ENCODE measurements at places on chromosomes 12 and 14.

DNA sequence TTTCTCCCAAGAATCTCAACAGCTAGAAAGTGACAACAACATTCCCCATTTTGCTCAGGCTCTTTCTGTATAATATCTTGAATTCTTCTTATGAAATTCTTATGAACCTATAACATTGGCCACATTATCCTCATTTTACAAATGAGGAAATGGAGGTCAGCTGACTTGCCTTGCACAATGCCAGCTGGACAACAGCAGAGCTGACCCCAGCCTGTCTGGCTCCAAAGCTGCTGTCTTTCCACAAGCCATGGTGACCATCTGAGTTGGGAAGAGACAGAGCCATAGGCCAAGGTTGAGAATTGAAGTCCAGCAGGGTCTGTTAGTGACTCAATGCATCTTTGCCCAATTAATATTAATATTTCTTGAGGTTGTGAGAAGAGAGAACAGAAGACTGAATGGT is 87.3 kb downstream of the KSR2 start:
- DNase-seq: no peak

- DNase-seq: peak; percentile 68
Observed at GRCh38 chr14:69715725-69716477, 51.0 kb upstream of the SRSF5 start.

GRCh38 chr14:91858536-91859275 is 8.6 kb downstream of the TC2N start:
- no peak for DNase-seq

GRCh38 chr12:47560415-47560814 is 145.4 kb downstream of the RPAP3 start:
- DNase-seq: no peak

GRCh38 chr12:130153803-130154202 is 8.5 kb upstream of the FZD10 start:
- DNase-seq: no peak

GRCh38 chr12:7293670-7294069 is 10.2 kb upstream of the ACSM4 start:
- no peak for DNase-seq

GRCh38 chr12:65607401-65607841 is 216.9 kb upstream of the HMGA2 start:
- DNase-seq: no peak

DNA sequence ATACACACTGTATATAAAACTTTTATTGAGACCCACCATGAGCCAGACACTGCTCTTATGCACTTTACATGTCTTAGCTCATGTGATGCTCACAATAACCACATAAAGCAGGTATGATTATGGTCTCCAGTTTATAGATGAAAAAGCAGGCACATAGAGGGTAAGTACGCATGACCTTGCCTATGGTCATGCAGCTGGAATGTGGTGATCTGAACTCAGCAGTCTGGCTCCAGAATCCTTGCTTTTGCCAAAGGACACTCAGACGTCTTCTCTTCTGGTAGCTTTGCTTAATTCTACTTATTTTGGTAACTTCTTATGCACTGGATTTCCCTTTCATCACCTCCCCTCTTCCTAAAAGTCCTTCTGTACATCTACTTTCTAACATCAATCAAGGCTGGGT is 103.3 kb upstream of the CRY1 start:
- DNase-seq: no peak

DNA sequence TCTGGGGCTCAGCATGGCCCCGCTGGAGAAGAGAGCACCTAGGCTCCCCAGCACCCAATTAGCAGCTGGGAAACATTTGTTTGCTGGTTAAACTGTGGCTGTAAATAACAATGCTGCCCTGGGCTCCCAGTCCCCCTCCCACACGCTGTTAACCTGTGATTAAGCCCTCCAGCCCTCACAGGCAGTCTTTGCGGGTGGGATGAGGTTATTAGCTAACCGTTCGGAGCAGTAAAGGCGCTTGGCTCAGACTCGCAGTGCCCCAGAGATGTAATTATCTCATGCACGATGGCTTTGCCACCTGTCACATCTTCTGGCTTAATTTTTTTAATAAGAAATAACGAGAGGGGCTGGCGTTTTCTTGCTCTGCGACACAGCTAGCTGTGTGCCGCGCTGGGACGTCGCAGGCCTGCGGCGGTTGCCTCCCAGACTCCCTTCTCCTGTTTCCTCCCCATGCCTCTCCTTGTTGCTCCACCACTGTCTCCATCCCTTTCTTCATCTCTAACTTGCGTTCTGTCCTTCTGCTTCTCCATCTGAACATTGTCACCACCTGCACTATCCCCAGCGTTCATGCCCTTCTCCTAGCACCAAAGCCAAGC is 239.2 kb upstream of the FKBP4 start:
- DNase-seq: no peak

GRCh38 chr12:7899755-7900154 is 27.0 kb upstream of the SLC2A14 start:
- DNase-seq: no peak

- DNase-seq: no peak
Observed at GRCh38 chr12:96886998-96887677, 19.9 kb upstream of the NEDD1 start.

- no peak for DNase-seq
Observed at GRCh38 chr12:117646520-117646919, 285.1 kb upstream of the NOS1 start.

DNA sequence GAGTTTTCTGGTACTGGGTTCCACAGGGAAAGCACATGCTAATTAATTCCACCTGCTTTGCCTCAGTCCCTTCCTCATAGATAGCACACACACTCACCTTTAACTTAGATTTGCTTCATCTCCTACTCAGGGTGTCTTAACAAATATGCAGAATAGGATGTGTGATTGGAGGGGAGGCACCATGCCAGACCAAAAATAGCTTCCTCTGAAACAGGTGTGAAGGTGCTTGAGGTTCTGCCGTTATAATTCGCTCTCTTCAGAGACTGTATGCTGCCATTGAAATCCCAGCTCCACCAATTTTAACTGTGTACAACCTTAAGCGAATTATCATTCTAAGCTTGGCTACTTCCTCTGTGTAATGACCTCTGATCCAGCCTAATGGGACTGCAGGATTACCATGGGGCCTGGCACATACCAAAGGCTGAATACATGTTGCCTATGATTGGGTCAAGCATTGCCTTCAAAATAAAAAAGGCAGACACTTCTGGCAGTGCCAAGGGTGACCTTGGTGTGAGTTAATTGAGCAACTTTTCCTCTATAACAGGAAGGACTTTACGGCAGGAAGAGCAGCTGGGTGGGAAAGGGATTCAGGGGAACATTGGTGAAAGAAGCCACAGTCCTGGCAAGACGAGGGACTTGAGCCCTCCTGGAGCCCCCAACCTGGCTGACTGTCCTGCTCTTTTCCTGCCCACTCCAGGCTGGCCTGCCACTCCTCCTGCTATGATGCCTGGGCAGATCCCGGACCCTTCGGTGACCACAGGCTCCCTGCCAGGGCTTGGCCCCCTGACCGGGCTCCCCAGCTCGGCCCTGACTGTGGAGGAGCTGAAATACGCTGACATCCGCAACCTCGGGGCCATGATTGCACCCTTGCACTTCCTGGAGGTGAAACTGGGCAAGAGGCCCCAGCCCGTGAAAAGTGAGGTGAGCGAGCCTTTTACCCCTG is 9.7 kb downstream of the JDP2 start:
- DNase-seq: no peak

DNA sequence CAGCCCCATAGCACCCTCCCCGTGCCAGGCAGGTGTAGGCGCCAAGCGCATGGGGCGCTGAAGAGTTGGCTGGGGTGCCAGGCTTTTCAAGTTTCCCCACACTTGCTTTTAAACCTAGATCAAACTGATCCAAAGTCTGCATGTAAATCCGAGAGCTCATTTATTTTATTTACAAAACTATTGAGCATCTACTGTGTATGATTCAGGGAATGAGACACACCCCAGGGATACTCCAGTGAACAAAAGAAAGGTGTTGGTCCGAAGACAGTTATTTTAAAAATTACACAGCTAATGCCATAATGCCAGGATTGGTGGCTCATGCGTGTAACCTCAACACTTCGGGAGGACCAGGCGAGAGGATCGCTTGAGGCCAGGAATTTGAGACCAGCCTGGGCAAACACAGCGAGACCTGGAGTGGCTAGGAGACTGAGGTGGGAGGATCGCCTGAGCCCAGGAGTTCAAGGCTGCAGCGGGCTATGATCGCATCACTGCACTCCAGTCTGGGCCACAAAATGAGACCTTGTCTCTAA is 780 bp upstream of the SLC41A2 start:
- no peak for DNase-seq

GRCh38 chr14:91521061-91521640 is 11.0 kb upstream of the PPP4R3A start:
- no peak for DNase-seq

DNA sequence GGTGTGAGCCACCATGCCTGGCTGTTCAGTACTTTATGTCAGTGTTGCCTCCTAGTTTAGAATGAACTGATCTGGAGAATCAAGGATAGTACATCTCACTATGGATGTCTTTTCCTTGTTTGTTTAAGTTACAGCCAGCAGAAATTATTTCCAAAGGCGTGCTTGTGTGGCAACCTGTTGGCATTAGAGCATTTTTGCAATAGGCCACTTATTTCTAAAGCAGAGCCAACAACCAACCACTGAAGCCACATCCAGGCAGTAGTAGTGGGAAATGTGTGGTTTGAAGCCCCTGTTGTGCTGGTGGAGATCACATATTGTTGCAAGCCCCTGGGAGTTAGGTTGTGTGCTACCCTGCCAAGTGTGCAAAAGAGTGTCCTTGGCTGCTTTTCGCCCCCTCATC is 3.7 kb downstream of the ANO6 start:
- no peak for DNase-seq

- DNase-seq: no peak
Observed at GRCh38 chr12:125677829-125678228, 612.6 kb downstream of the AACS start.

GRCh38 chr14:99636487-99636886 is 8.4 kb upstream of the HHIPL1 start:
- no peak for DNase-seq

GRCh38 chr12:32981139-32981538 is 84.6 kb upstream of the PKP2 start:
- no peak for DNase-seq

- DNase-seq: peak; percentile 76
Observed at GRCh38 chr12:6193853-6194815, 6.1 kb upstream of the CD9 start.

- no peak for DNase-seq
Observed at GRCh38 chr14:94395282-94395887, 7.0 kb upstream of the SERPINA1 start.

DNA sequence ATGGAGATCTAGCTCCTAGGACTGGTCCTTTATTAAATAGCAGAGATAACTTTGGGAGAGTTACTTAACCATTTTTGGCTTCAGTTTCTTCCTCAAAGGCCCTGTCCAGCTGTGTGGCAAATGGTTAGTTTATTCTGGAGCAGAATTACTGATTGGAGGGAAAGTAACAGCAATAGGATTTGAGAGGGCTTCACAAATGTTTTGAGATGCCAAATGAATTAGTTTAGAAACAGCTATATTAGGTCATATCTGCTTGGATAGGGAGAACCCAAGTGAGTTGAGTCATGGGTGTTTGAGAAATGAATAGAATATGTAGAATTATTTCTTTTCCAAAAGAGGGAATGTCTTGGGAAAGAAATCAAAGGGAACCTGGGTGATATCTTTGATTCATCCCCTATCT is 17.5 kb downstream of the RASSF3 start:
- DNase-seq: no peak

- DNase-seq: no peak
Observed at GRCh38 chr12:124466216-124467128, 100.9 kb downstream of the NCOR2 start.

GRCh38 chr12:45235087-45236025 is 19.5 kb downstream of the ANO6 start:
- DNase-seq: no peak

DNA sequence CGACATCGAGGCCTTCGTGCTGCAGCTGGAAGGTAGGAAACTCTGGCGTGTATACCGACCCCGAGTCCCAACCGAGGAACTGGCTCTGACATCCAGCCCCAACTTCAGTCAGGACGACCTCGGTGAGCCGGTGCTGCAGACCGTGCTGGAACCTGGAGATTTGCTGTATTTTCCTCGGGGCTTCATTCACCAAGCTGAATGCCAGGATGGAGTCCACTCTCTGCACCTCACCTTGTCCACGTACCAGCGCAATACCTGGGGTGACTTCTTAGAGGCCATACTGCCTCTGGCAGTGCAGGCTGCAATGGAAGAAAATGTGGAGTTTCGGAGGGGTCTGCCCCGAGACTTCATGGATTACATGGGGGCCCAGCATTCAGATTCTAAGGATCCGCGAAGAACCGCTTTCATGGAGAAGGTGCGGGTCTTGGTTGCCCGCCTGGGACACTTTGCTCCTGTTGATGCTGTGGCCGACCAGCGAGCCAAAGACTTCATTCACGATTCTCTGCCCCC is 1.4 kb downstream of the RIOX1 start:
- DNase-seq: no peak

- no peak for DNase-seq
Observed at GRCh38 chr12:54197010-54197409, 8.2 kb upstream of the SMUG1 start.

Measured in NCI-H187 treated with DMSO at 0.1 percent for 48 hours (cell line).